ENCODE measurements at places on chromosomes 2 and 18.

DNA sequence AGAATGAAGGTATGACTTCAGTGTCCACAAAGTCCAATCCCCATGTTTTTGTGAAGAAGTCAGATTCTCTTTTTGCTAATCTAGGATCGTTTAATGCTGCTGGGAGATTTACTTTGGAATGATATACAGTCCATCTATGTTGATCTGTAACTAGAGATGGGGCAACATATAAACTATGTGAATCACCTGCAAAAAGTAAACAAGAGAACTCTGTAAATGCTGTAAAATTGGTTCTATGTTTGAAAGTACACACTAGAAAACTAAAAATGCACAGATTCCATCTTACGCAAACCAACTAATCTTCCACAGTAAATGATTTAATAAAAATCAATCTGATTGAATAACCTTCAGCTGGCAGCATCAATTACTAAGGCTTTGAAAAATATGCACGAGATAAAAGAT lies 37.5 kb downstream of the VPS54 start:
- DNase-seq = no peak

DNA sequence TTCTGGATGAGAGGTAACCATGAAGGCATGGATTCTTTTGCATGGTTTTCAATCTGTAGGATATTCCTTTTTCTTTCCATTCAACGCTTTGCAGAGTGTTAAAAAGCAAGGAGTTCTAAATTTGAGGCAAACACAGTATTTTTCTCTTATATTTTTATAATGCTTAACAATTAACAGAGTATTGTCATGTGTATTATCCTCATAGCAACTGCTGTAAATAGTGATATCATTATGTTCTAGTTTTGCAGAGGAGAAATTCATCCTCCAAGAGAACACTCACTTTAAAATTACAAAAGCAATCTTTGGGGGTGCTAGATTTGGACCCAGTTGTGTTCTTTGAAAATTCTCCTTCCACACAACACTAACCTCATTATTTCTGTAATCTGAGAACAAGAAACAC lies 58.7 kb downstream of the RDH14 start:
- no peak for DNase-seq

- DNase-seq = no peak
These were observed 57.4 kb downstream of the CELF4 start for GRCh38 chr18:37508207-37508606.

DNA sequence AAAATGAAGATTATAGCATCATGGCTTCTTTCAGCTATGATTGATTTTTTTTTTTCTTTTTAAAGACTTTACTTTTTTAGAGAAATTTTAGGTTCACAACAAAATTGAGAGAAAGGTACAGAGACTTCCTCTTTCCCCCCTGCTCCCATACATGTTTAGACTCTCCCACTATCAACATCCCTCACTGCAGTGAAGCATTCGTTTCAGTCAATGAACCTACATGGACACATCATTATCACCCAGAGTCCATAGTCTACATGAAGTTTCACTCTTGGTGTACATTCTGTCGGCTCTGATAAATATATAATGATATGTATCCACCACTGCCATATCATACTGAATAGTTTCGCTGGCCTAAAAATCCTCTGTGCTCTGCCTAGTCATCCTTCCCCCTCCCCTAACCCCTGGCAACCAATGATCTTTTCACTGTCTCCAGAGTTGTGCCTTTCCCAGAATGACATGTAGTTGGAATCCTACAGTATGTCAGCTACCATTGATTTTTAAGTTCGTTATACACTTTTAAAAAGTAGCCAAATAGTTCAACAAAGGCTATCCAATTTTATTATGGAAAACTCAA lies 86.8 kb downstream of the GPD2 start:
- no peak for DNase-seq

DNA sequence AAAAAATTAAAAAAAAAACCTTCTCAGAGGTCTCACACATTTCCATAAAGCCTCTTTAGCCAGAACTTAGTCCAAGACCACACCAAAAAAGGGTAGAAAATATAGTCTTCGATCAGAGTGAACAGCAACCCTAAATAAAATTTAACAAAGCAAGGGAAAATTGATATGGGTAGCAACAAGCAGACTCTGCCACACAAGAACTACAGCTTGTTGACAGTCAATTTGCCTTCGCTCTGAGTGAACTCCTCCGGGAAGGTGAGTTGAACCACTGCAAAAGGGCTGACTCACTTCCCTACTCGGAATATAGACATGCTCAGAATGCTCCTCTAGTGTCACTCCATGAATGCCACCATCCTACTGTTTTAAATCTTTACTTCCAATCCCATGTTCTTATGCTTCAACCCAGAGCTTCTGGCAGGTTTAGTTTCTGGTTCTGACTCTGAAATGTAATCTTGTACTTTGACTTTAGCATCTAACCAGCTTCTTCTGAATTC lies 24.1 kb downstream of the GAD1 start:
- no peak for DNase-seq

DNA sequence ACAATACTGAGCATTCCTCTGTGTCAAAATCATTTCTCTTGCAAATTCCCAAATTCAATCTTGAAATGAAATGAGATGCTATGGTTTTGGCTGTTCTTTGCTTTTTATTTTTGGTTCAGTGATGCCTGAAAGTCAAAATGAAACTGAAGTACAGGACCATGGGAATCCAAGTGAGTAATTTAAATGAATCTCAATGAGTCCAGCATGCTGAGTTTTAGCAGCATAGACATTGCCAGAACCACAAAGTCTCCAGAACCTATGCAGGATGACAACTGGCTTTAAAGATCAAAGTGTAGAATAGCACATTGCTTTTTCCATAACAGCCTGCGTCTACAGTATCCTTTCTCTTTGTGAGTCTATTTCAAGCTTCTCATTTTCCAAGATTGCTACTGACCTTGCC lies 1050.7 kb upstream of the PIK3C3 start:
- no peak for DNase-seq

- no peak for DNase-seq
These were observed 69.0 kb downstream of the GORASP2 start for GRCh38 chr2:170997893-170998597.

- DNase-seq = peak; percentile 18
These were observed 39.4 kb downstream of the ACOXL start for GRCh38 chr2:110771547-110772382.

- DNase-seq = no peak
These were observed 3.4 kb downstream of the INSIG2 start for GRCh38 chr2:118091631-118092030.

DNA sequence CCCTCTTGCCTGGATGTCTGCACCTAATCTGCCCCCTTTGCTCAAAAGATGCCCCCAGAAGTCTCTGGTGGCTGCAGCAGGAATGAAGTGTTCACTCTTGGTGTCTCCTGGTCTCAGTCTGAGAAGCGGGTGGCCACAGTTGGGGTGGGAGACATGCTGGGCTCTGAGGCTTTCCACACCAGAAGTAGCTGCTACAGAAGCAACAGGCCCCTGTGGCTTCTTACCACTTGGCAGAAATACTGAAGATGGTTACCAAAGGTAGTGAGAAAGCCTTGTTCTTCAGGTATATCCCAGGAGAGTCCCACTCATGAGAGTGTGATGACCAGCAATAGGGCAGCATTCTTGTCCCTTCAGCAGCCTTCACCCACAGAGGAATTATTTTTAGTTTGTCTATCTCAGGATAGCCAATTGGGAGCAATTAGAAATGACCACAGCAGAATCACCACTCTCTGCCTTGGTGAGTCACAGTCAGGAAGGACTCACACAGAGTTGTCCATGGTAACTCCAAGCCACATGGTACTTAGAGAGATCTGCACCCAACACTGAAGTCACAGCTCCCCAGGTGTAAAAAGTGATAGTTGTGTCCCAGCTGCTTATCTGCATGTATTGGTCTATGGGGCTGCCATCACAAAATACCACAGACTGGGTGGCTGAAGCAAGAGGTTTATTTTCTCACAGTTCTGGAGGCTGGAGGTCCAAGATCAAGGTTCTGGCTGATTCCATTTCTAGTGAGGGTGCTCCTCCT lies 169.8 kb upstream of the ID2 start:
- no peak for DNase-seq

DNA sequence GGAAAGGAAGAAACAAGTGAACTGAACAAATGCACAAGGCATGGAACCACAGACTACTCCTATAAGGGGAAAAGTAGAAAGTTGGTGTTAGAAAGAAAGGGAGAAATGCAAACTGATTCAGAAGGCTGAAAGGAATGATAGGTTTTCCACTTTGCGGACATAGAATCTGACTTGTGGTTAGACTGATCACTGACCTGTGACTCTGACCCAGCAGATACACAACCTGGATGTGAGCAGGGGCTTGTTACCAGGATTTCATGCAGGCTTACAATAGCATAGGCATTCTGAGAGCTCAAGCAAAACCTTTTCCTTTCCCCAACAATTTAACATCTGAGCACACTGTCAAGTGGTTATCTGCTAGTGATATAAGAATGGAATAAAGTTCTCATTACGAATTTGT lies 237.0 kb upstream of the CDH20 start:
- no peak for DNase-seq

DNA sequence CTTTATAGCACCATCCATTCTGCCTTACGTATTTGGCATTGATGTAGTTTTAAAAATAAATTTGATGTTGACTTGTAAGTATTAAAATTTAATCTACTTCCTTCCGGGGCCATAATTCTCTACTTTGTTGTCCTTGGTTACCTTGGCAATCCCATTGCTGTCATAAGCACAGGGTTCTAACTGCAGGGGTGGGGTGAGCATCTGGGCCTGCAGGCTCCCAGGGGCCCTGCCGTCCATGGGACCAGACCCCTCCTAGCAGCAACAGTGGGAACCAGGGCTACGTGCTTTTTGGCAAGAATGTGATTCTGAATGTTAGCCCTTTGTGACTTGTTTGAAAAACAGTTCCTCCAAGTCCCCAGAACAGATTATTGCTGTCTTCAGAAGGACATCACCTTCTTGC lies 4.9 kb downstream of the ASAP2 start:
- DNase-seq = no peak

DNA sequence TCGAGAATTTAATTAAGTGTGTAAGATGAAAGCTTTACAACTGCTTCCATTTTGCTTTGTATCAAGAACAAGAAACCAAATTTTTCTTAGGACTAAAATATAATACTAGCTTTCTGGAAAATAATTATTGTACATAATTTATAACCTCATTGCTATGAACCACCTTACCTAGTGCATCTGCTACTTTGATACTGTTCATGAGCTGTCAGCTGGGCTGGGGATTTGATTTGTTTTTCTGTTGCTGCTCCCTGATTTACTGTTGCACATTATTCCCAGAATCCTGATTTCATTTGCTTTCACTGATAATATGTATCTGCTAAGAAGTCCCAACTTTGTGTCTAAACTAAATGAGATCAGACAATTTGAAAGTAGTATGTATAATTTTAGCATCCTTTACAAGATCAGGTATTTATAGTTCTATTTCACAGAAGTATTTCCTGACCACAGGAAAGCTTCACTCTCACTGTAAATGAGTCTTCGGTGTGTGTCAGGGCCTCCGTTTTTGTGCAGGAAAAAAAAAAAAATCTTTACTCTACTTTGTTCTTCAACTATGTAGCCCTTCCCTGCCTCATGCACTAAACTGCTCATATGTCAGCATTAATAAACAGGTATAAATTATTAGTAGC lies 105.6 kb upstream of the CCDC150 start:
- no peak for DNase-seq

DNA sequence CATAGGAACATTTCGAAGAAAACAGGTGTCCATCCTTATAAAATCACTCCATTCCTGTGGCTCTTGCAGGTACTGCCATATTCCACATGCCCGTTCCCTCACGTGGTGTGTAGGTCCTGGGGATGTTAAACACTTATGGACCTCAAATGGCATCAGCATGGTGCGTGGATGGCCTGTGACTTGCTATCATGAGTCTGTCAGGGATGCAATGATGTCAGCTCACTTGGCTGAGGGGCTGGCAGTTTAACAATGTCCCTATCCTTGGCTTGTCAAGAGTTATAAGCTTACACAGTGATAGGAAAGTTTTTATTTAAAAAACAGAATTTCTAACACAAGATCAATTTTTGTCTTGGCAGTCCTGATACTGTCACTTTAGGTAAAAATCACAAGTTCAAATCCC lies 28.8 kb downstream of the MAIP1 start:
- no peak for DNase-seq

DNA sequence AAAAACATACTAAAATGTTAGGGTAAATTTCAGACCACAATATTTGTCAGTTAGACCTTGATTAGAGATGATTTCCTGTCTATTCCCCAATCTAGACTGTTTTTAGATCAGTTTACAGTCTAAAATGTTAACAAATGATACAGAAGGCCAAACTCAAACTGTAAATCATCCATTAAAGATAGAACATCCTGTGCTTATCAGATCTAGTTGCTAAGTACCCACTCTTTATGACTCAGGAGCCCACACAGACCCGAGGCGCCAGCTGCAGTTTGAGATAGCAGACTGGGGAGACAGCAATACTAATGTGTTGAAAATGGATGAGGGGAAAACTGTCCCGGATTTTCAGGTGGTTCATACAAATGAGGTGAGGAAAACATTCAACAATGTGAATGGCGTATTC lies 113.3 kb downstream of the SCG2 start:
- no peak for DNase-seq

All from gastrocnemius medialis (tissue), 4 donors.